ENCODE measurements at places on chromosomes 3 and 15. TPM values are rescaled to one million over a fixed set of nuclear protein-coding genes. Genes with fewer than 3 reads are reported as not detected.

The UROC1 gene
- 0.30 TPM for total RNA-seq

The SLC2A2 gene
- not detected for total RNA-seq

The ITIH4 gene
- 20.9 TPM for total RNA-seq

The CNTN4 gene
- 48.5 TPM for total RNA-seq

The ANKRD63 gene
- 0.92 TPM for total RNA-seq

The PLSCR5 gene
- total RNA-seq, result not detected

The SLC28A2 gene
- total RNA-seq, result not detected

The ITIH1 gene
- not detected for total RNA-seq

The MEIS2 gene
- total RNA-seq, result 49.7 TPM

The EIF2A gene
- 52.4 TPM for total RNA-seq

The PLCB2 gene
- total RNA-seq, result 19.6 TPM

The MYZAP gene
- total RNA-seq, result 1.8 TPM

The HTR3E gene
- total RNA-seq, result not detected

The SNX22 gene
- total RNA-seq, result 15.2 TPM

The LEKR1 gene
- 1.1 TPM for total RNA-seq

The DZIP3 gene
- total RNA-seq, result 92.9 TPM

The RASL12 gene
- total RNA-seq, result 13.7 TPM

The TNFSF10 gene
- 3.8 TPM for total RNA-seq

The RAB27A gene
- total RNA-seq, result 7.2 TPM

The CFAP92 gene
- total RNA-seq, result 9.1 TPM

The PCOLCE2 gene
- 1.2 TPM for total RNA-seq

The WDR72 gene
- not detected for total RNA-seq

The C2CD4A gene
- total RNA-seq, result not detected

The GPR176 gene
- 25.6 TPM for total RNA-seq

The GPR160 gene
- total RNA-seq, result 0.58 TPM

The CCDC39 gene
- total RNA-seq, result 2.9 TPM

The TMEM212 gene
- 1.6 TPM for total RNA-seq

The FETUB gene
- total RNA-seq, result 0.76 TPM

The NR1I2 gene
- total RNA-seq, result 0.61 TPM

The CD200R1L gene
- not detected for total RNA-seq

The CD200 gene
- total RNA-seq, result 79.2 TPM

The PTPN23 gene
- total RNA-seq, result 54.1 TPM

The BCL2A1 gene
- total RNA-seq, result 3.1 TPM

The POLR2H gene
- 40.7 TPM for total RNA-seq

The P2RY14 gene
- total RNA-seq, result 3.7 TPM

The ARGFX gene
- not detected for total RNA-seq

The TGFBR2 gene
- total RNA-seq, result 21.7 TPM

The TGM5 gene
- total RNA-seq, result not detected

The TRIM59 gene
- 13.2 TPM for total RNA-seq

The EPHA6 gene
- total RNA-seq, result 30.7 TPM

The RAD51 gene
- 0.44 TPM for total RNA-seq

The TRIM42 gene
- not detected for total RNA-seq

The WDR93 gene
- not detected for total RNA-seq

The SH3GL3 gene
- total RNA-seq, result 93.8 TPM

The GHSR gene
- not detected for total RNA-seq

The STRIT1 gene
- total RNA-seq, result not detected

The CCK gene
- total RNA-seq, result 290 TPM

The ITIH3 gene
- 0.67 TPM for total RNA-seq

The CCR4 gene
- not detected for total RNA-seq

The PTH1R gene
- total RNA-seq, result 22.0 TPM

The MST1 gene
- total RNA-seq, result 17.5 TPM

The MYRIP gene
- 37.4 TPM for total RNA-seq

The KLHL24 gene
- 256 TPM for total RNA-seq

The BHLHE40 gene
- 88.4 TPM for total RNA-seq

The KCNH8 gene
- 35.2 TPM for total RNA-seq

The CIB1 gene
- total RNA-seq, result 26.7 TPM

The UBE2E1 gene
- 64.5 TPM for total RNA-seq

Measured in dorsolateral prefrontal cortex (tissue), 122 donors.